ENCODE measurements at places on chromosomes 7 and 10.

DNA sequence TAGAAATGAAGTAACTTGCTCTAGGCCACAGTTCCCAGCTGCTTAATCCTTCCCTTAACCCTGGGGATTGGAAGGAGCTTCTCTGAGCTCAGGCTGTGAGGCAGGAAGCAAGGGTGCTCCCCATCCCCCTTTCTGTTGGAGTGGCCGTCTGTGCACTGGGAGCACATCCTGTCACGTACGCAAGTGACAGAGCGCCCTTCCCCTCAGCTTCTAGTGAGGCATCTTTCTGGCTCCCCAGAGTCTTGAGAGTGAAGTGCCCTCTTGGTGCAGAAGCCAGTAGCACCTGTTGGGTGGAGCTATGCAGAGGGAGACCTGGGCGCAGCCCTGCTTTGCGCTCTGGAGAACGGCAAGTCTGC lies 47.8 kb downstream of the SHH start:
- no peak for DNase-seq

DNA sequence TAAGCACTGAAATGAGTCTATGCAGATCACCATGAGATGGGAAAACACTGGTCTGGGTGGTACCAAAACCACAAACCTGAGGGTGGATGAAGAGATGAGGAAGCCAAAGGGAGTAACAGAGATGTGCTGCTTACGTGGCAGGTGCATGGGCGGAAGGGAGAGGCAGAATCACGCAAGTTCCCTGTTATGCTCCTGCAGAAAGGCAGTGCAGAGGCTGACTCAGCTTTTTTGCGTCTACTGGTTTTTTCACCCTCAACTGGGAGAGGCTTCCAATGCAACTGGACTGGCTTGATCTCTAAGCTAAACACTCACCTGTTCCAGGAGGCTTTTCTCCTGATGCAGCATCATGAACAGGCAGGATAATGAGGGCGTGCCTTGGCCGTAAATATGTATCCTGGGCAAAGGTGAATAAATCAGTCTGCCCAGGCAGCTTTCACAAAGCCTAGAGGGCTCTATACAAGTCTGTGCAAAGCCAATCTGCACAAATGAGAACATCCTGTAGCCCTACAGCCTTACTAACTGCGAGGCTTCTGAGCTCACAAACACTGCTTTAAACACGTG lies 95.4 kb upstream of the AFAP1L2 start:
- DNase-seq = no peak

DNA sequence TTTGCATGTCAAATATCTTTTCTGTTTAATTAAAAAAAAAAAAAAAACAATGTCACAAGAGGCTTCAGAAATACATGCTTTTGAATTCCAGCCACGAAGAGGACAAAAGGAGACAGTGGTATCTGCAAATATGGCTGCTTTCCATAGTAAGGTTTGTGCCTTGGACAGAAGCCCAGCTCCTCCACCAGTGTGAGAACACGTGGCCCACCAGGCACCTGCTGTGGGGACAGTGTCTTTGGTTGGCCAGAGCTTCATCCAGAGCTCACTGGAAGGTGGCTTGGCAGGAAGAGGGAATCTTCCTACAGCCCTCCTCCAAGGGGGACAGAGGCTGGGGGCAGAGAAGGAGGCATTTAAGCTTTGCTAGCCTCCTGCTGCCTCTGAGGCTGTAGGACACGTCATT lies 144.6 kb downstream of the GLCCI1 start:
- no peak for DNase-seq

DNA sequence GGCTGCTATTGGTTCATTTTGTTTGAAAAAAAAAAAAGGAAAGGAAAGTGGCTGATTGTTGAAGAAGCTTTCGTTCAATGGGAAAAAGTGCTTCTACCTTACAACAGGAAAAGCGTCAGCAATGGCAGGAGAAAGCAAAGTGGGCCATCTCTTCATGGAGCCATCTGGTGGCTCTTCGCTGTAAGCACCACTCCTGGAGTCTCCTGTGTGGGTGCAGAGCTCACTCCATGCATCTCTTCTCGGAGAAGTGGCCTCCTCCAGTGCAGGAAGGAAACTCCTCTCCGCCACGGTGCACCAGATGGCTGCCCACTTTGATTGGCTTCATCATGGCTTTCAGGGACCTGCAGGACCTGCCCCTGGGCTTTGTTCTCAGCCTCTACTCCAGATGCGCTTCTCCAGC lies 250.9 kb downstream of the PTEN start:
- DNase-seq = no peak

DNA sequence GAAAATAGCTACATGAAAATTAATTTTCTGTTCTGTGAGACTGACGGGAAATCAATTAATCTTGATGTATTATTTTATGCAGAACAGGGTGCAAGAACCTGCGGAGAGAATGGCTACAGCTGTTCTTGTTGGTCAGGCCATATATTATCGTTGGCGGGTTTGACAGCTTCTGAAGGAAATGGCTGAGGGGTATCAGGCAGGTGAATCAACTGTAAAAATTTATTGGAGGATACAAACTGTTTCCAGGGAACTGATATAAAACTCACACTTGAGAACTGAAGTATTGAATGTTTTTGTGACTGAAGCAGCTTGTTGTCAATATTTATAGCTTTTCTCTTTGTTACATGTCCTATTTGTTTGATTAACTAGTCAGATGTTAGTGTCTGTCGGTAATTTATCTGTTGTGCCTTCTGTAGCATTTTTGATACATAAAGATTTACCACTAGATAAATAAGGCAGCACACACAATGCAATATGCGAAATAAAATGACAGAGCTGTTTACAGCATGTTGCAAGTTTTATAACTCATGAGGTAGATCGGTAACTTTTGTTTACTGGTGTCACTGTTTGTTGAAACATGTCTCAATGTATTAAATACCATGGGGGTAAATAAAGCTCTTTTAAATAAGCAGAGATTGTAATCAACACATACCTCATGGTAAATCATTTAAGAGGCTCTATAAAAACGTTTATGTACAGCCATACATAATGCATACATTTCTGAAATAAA lies 308.2 kb downstream of the LRMDA start:
- DNase-seq = no peak

DNA sequence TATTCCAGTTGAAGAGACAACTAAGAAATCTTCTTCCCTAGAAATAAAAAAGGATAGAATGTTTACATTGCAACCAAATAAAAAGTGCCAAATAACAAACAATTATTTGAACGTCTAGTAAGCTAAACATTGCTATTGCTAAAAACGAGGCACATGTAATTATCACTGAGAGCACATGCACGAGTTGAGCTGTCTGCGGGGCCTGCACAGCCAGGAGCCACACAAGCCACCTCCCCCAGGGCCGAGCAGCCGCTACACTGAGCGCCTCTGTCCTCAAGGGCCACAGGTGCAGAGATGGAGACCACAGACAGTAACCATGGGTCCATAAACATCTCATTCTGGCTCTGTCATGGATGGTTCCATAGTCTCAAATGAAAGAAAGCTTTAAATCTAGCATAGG lies 17.2 kb downstream of the NCAPG2 start:
- no peak for DNase-seq

DNA sequence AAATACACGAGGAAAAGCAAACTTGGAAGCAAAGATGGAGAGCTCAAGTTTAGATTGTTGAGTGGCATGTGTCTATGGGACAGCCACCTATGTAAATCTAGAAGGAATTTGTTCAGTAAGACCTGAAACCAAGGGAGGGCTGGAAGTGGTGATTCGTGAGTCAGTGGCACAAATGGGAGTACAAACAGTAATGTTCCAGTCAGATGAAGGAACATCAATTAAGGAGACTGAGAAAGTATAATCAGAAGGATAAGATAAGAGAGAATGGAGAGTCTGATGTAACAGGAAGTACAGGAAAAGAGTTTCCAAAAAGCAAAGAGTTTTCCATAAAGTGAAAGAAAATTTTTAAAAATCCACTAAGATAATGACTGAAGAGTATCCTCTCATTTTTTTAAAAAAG lies 544.2 kb downstream of the KIF20B start:
- DNase-seq = no peak

GRCh38 chr10:11292576-11293302 lies 275.1 kb downstream of the CELF2 start:
- DNase-seq = no peak

- DNase-seq = no peak
These were observed 23.4 kb upstream of the FIGNL1 start for GRCh38 chr7:50473531-50473930.

- DNase-seq = no peak
These were observed 114.9 kb downstream of the HDAC9 start for GRCh38 chr7:18610331-18610948.

GRCh38 chr7:12641196-12641595 lies 46.2 kb upstream of the ARL4A start:
- DNase-seq = no peak

DNA sequence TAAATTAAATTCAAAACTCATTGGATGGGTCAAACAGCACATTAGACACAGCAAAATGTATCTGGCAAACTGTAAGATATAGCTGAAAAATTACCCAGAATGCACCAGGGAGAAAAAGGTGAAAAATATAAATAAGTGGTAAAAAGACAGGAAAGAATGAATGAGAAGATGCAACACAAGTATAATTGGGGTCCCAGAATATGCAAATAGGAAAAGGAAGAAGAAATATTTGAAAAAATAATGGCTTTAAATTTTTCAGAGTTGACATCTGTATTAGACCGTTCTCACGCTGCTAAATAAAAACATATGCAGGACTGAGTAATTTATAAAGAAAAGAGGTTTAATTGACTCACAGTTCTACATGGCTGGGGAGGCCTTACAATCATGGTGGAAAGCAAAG lies 167.7 kb upstream of the PLXNA4 start:
- DNase-seq = no peak

DNA sequence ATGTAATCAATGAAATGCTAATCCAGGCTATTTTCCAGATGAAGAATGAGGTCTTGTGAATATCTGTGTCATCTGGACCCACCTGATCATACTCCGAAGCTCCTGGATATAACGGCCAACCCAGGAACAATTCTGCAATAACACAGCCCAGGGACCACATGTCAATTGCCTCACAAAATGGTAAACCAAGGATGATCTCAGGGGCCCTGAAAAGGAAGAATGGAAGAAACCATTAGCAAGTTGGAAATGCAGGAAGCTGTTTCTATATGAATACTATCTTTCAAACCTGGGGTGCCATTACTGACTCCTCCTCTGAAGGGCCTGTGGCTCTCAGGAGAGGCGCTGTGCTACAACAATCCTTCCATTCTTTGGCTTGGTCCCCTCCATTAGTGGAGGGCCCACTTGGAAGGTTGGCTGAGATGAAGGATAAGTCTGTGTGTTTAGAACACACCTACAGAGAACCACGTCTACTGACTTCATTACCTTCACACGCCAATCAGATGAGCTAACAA lies 108.1 kb downstream of the CLEC2L start:
- DNase-seq = no peak

DNA sequence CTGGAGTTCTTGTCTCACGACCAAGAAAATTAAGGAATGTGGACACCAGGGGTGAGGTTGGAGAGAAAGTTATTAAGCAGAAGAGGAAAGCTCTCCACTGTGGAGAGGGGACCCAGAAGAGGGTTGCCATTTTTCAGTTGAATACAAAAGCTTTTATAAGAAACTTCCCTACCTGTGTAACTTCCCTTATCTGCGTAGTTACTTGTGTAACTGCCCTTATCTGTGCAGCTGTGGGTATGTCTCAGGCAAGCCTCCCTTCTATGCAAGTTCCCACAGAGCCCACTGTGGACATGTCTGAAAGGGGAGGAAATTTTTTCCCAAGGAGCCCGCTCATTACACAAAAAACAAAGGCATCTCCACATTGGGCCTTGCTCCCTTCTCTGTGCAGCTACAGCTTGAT lies 94.9 kb downstream of the SVOPL start:
- no peak for DNase-seq

GRCh38 chr7:8189625-8190024 lies 72.3 kb downstream of the ICA1 start:
- no peak for DNase-seq

GRCh38 chr10:95860166-95860940 lies 47.4 kb upstream of the CC2D2B start:
- no peak for DNase-seq

- DNase-seq = no peak
These were observed 681.9 kb downstream of the GRM8 start for GRCh38 chr7:126570845-126571244.

- no peak for DNase-seq
These were observed 1.5 kb upstream of the RGS10 start for GRCh38 chr10:119543814-119544642.

DNA sequence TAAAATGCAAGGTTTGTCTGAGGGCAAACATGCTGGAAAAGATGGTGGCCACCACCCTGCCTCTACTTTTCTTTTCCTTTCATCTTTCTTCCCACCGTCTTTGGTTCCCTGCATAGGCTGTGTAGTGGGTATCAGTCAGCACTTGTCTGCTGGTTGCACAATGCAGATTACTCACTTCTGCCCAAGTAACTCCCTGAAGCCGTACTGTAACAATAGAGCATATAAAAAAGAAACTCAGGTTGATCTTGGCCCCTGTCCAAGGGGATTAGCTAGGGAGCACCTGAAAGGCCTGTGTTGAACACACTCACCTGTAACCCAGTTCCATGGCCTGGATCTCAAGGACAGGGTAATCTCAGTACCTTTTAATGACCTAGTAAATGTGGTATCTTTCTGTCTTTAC lies 533.0 kb upstream of the GALNT17 start:
- no peak for DNase-seq

DNA sequence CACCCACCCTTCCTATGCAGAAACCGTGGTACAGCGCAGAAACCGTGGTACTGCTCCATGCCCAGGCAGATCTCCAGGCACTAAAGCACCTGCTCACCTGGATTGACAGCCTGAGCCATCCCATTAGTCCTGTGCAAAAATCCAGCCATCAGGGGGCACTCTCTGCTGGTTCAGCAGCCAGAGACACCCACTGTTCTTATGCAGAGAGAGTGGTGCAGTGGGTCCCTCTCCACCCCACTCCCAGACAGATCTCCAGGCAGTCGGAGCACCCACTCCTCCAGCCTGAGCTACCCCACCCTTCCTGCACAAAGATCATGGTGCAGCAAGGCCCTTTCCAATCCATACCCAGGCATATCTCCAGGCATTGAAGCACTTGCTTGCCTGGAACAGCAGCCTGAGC lies 219.8 kb downstream of the CTNNA3 start:
- DNase-seq = no peak

GRCh38 chr10:110566472-110567200 lies 859 bp upstream of the SMC3 start:
- no peak for DNase-seq

DNA sequence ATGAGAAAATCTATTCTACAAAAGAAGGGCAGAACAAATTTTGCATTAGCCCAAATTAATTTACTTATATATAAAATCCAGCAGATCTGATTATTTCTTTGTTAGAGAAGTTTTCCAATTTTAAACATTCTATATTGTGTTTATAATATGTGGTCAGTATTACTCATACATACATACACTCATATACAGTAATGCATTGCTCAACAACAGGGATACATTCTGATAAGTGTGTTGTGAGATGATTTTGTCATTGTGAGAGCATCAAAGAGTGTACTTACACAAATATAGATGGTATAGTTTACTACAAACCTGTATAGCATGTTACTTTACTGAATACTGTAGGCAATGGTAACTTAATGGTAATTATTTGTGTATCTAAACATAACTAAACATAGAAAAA lies 239.6 kb upstream of the ETV1 start:
- no peak for DNase-seq

GRCh38 chr7:18464830-18465229 lies 30.7 kb upstream of the HDAC9 start:
- no peak for DNase-seq

Measured in D721Med (cell line).